ENCODE measurements at places on chromosomes 2 and 18.
A peak's percentile ranks its signal among the peaks of the same experiment; 100 is the strongest.

- H3K27ac ChIP-seq, result no peak overlapping the region
- no peak for DNase-seq
- H3K4me1 ChIP-seq, result peaks cover 16% of the 10 kb centered on the region
- H3K4me3 ChIP-seq, result no peak overlapping the region
- no peaks in the 10 kb centered on the region for H3K27me3 ChIP-seq
- peaks cover 9% of the 10 kb centered on the region for H3K36me3 ChIP-seq
Measured at GRCh38 chr2:69943000-69943842, 18.2 kb downstream of the ASPRV1 start.

GRCh38 chr18:67211646-67212045 is 304.9 kb downstream of the DSEL start:
- no peak overlapping the region for H3K4me3 ChIP-seq
- H3K27me3 ChIP-seq, result no peaks in the 10 kb centered on the region
- H3K4me1 ChIP-seq, result no peaks in the 10 kb centered on the region
- no peak overlapping the region for H3K27ac ChIP-seq

DNA sequence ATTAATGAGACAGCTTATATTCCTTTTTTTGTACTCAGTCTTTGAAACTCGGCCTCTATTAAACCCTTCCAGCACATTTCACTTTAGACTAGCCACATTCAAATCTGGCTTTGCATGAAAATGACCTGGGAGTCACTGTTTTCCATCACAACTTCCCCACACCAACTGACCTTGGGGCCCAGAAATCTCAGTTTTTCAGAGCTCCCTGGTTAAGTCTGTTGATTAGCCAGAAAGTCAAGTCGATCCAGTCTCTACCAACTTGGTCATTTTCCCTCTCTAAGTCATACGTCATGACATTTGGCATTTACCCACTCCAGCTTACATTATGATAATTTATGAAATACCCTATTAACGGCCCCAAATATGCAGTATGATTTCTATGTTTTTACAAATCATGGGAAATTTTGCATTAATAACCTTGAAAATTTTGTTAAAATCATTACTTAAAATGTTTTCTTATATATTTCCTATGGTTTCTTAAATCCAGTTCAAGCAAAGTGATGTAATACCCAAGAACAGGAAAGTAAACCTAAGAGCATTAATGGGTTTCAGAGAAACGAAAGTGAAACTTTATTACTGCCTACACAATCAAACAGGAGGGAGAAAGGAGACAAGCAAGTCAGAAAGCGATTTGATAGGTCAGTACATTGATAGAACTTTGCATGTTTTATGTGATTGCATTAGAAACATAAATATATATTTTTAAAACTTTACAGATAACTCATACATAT is 77.1 kb downstream of the SPATS2L start:
- no peak for DNase-seq
- no peaks in the 10 kb centered on the region for H3K27me3 ChIP-seq
- H3K27ac ChIP-seq, result no peak overlapping the region
- H3K4me1 ChIP-seq, result peaks cover 63% of the 10 kb centered on the region
- H3K4me3 ChIP-seq, result peak overlapping the region; percentile 16

DNA sequence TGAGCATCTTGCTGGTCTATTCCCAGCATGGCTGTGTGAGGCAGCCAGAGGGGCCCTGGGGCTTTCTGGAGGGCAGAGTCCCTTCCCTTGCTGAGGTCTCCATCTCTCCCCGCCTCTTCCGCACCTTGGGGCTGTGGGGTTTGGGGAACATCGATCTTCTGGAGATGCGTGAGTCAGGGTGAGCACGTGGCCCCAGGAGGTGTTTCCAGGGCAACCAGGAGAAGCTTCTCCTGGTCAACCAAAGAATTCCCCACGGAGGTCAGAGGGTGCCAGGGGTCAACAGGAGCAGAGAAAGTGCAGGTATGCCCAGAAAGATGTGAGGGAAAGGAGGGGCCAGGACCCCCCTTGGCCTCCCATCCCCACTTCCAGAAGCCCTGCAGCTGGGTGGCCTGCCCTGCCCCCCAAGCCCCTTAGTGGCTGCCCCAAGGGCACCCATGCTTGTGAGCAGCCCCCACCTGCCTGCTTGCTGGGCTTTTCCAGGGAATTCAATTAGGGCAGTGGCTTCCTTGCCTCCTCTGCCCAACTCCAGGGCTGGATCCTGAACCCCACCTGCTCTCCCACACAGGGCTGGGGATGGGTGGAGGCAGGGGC is 2.8 kb upstream of the PROM2 start:
- H3K27me3 ChIP-seq, result no peaks in the 10 kb centered on the region
- no peak for DNase-seq
- H3K4me3 ChIP-seq, result no peak overlapping the region
- H3K27ac ChIP-seq, result no peak overlapping the region

DNA sequence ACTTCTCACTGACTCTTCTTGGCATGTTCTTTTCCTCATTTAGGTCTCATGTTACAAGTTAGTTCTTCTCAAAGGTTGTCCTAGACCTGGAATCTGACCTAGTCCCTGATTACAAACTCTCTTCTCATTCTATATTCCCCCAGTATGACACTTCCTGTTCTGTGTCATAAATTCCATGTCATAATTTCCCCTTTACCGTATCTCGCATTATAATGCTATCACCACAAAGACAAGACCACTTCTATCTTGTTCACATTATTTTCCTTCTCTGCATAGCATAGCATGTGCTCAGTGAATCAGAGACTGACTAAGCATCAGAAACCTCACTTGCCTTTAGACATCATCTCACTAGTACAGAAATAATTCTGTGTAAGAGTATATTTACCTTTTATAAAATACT is 63.6 kb upstream of the CAVIN2 start:
- H3K36me3 ChIP-seq, result no peaks in the 10 kb centered on the region
- DNase-seq, result no peak
- no peak overlapping the region for H3K4me3 ChIP-seq
- H3K27ac ChIP-seq, result no peak overlapping the region

DNA sequence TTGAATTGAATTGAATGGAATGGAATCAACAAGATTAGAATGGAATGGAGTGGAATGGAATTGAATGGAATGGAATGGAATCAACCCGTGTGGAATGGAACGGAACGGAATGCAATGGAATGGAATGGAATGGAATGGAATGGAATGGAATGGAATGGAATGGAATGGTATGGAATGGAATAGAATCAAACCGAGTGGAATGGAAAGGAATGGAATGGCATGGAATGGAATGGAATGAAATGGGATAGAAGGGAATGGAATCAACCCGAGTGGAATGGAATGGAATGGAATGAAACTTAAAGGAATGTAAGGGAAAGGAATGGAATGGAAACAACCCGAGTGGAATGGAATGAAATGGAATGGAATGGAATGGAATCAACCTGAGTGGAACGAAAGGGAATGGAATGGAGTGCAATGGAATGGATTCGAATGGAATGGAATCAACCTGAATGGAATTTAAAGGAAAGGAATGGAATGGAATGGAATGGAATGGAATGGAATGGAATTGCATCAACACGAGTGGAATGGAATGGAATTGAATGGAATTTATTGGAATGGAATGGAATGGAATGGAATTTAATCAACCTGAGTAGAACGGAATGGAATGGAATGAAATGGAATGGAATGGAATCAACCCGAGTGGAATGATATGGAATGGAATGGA is 1146.6 kb downstream of the RPIA start:
- no peaks in the 10 kb centered on the region for H3K4me1 ChIP-seq
- H3K36me3 ChIP-seq, result no peaks in the 10 kb centered on the region
- H3K4me3 ChIP-seq, result no peak overlapping the region
- DNase-seq, result no peak
- H3K27me3 ChIP-seq, result no peaks in the 10 kb centered on the region

DNA sequence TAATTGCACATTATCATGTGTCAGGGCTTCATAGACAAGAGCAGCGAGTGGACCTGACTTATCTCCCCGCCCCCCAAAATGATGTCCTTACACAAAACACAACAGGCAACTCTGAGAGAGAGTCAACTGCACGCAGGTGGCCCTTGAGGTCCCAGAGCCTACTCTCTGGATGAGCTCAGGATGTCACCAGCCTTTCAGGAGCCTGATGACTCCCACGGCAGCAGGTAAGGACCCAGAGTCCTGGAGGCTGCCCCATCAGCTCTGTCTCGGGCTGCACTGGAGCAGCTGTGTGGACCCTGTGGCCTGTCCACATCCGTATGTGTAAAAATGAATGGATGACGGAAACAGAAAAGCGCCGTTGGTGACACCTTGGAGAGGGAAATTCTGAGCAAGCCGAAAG is 130.9 kb downstream of the HDAC4 start:
- H3K4me3 ChIP-seq, result no peak overlapping the region
- no peaks in the 10 kb centered on the region for H3K36me3 ChIP-seq
- H3K27ac ChIP-seq, result peak overlapping the region; percentile 26
- no peaks in the 10 kb centered on the region for H3K27me3 ChIP-seq
- peaks cover 73% of the 10 kb centered on the region for H3K4me1 ChIP-seq

- no peaks in the 10 kb centered on the region for H3K36me3 ChIP-seq
- no peak overlapping the region for H3K27ac ChIP-seq
- no peak overlapping the region for H3K4me3 ChIP-seq
- DNase-seq, result no peak
Measured at GRCh38 chr2:122210898-122211856, 455.7 kb downstream of the TSN start.

GRCh38 chr18:58264840-58265239 is 220.8 kb downstream of the NEDD4L start:
- H3K4me1 ChIP-seq, result no peaks in the 10 kb centered on the region
- no peak overlapping the region for H3K27ac ChIP-seq
- H3K27me3 ChIP-seq, result no peaks in the 10 kb centered on the region

GRCh38 chr18:77208964-77209363 is 40.7 kb upstream of the GALR1 start:
- H3K36me3 ChIP-seq, result no peaks in the 10 kb centered on the region
- peak overlapping the region; percentile 26 for H3K4me3 ChIP-seq
- H3K27ac ChIP-seq, result peak overlapping the region; percentile 76
- no peaks in the 10 kb centered on the region for H3K27me3 ChIP-seq
- peaks cover 54% of the 10 kb centered on the region for H3K4me1 ChIP-seq

DNA sequence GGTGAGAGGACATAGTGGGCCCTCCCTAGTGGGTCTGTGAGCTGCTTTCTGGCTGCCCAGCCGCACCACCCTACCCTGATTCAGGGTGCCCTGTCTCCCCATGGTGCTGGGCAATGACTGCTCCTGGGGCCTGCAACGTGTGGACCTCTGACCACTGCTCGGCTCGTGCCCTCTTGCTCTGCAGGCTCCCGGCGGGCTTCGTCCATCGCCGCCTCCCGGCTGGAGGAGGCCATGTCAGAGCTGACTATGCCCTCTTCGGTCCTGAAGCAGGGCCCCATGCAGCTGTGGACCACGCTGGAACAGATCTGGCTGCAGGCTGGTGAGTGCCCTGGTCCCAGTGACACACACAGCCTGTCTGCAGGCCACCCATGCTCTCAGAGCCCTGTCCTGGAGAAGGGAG is 103.5 kb downstream of the STPG4 start:
- no peak overlapping the region for H3K4me3 ChIP-seq
- H3K27ac ChIP-seq, result no peak overlapping the region
- peaks cover 2% of the 10 kb centered on the region for H3K36me3 ChIP-seq
- no peak for DNase-seq

GRCh38 chr2:103873716-103874351 is 980.1 kb upstream of the POU3F3 start:
- H3K27me3 ChIP-seq, result no peaks in the 10 kb centered on the region
- no peak for DNase-seq
- no peaks in the 10 kb centered on the region for H3K4me1 ChIP-seq
- H3K36me3 ChIP-seq, result no peaks in the 10 kb centered on the region
- no peak overlapping the region for H3K27ac ChIP-seq

DNA sequence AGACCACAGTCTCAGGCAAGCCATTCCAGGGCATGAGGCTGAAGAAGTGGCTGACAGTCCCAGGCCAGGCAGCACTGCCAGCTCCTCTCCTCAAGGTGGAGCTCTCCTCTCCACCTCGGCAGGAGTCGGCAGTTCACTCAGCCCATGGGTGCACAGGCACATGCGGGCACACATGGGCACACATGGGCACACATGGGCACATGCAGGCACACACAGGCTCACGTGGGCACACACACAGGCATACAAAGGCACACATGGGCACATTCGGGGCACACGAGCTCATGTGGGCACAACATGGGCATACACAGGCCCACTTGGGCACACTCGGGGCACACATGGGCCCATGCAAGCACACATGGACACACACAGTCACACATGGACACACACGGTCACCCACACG is 65.3 kb upstream of the TAF1B start:
- no peak for DNase-seq
- no peaks in the 10 kb centered on the region for H3K36me3 ChIP-seq
- H3K27ac ChIP-seq, result no peak overlapping the region
- no peak overlapping the region for H3K4me3 ChIP-seq
- H3K27me3 ChIP-seq, result no peaks in the 10 kb centered on the region
- no peaks in the 10 kb centered on the region for H3K4me1 ChIP-seq

- H3K4me1 ChIP-seq, result no peaks in the 10 kb centered on the region
- no peaks in the 10 kb centered on the region for H3K36me3 ChIP-seq
- H3K27me3 ChIP-seq, result no peaks in the 10 kb centered on the region
- no peak overlapping the region for H3K4me3 ChIP-seq
- DNase-seq, result peak; percentile 72
- H3K27ac ChIP-seq, result no peak overlapping the region
Measured at GRCh38 chr2:165015052-165015642, 59.8 kb upstream of the SLC38A11 start.

DNA sequence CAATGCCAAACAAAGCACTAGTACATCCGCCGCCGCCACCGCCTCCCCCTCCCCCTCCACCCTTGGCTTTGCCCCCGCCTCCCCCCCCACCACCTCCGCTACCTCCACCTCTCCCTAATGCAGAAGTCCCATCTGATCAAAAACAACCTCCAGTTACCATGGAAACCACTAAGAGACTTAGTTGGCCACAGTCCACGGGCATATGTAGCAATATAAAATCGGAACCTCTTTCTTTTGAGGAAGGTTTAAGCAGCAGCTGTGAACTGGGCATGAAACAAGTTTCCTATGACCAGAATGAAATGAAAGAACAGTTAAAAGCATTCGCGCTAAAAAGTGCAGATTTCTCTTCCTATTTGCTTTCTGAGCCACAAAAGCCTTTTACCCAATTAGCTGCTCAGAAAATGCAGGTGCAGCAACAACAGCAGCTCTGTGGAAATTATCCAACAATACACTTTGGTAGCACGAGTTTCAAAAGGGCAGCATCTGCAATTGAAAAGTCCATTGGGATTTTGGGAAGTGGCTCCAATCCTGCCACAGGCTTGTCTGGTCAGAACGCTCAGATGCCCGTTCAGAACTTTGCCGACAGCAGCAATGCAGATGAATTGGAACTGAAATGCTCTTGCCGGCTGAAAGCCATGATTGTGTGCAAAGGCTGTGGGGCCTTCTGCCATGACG is 168.0 kb downstream of the ASXL3 start:
- peaks cover 39% of the 10 kb centered on the region for H3K36me3 ChIP-seq
- no peaks in the 10 kb centered on the region for H3K4me1 ChIP-seq
- DNase-seq, result no peak
- H3K27me3 ChIP-seq, result no peaks in the 10 kb centered on the region
- H3K27ac ChIP-seq, result no peak overlapping the region

DNA sequence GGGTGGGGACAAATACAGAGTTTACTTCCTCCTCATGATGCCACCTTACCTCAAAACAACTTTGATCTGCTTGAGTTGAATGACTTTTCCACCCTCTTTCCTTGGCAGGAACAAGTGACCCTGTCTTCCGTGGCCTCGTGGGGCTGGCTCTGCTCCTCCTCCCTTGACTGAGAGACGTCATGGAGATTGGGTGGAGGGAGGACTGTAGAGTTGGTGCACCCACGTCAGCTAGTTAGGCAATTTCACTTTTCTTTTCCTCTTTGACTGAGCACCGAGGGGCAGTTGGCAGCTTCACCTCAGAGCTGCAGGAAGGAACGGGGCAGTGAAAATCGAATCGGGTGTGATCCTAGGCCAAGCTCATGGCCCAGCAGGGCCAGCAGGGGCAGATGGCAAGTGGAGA is at the start of gene SP140:
TSS of gene SP140 (plus strand) at position 251 of the 400 bp plus-strand sequence. CDS start at position 360, 109 bp downstream.
- no peaks in the 10 kb centered on the region for H3K36me3 ChIP-seq
- DNase-seq, result no peak
- H3K4me1 ChIP-seq, result peaks cover 4% of the 10 kb centered on the region
- H3K27me3 ChIP-seq, result no peaks in the 10 kb centered on the region

Measured in tibial nerve (tissue), 4 donors.